ENCODE measurements at places on chromosomes 3 and 15.
A peak's percentile ranks its signal among the peaks of the same experiment; 100 is the strongest.

GRCh38 chr15:88431441-88431840, 35.7 kb downstream of the MRPL46 start:
- no peak for DNase-seq

- DNase-seq: no peak
Measured at GRCh38 chr15:77533578-77534430, 98.9 kb downstream of the LINGO1 start.

- no peak for DNase-seq
Measured at GRCh38 chr15:81466741-81467140, 92.7 kb upstream of the TMC3 start.

DNA sequence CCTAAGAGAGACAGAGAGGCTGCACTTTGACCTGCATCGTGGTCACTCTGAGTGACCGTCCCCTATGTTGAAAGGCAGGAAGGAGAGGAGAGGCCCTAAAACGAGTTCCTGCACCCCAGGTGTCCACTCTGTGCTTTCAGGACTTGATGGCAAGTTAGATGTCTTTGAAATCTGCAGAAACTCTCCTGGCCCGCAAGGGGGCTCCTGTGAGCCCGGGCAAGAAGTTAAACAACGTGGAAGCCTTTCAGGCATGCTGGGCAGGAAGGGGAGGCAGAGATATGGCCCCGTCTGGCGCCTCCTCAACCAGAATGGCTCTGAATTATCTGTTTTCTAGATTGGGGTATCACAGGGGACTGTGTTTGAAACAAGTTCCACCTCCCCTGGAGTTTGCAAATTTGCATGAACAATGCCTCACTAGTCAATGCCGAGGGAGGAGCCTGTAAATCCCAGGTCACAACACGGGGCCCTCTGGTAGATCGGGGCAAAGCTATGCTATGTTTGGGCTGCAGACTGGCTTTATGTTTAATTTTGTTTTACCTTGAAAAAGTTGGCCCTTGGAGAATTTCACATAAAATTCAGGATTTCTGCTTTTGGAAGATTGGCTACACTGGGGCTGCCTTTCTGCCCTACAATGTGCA, 9.8 kb downstream of the CTXND1 start:
- peak; percentile 52 for DNase-seq

DNA sequence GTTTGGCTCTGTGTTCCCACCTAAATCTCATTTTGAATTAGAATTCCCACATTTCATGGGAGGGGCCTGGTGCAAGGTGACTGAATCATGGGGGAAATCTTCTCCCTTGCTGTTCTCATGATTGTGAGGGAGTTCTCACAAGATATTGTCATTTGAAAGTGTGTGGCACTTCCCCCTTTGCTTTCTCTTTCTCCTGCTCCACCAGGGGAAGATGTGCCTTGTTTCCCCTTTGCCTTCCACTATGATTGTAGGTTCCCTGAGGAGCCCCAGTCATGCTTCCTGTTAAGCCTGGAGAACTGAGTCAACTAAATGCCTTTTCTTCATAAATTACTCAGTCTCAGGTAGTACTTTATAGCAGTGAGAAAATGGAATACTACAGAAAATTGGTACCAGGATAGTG, 157.2 kb upstream of the TPRG1 start:
- DNase-seq: peak; percentile 65

GRCh38 chr3:133487920-133488540, 85.5 kb upstream of the CDV3 start:
- DNase-seq: peak; percentile 66

DNA sequence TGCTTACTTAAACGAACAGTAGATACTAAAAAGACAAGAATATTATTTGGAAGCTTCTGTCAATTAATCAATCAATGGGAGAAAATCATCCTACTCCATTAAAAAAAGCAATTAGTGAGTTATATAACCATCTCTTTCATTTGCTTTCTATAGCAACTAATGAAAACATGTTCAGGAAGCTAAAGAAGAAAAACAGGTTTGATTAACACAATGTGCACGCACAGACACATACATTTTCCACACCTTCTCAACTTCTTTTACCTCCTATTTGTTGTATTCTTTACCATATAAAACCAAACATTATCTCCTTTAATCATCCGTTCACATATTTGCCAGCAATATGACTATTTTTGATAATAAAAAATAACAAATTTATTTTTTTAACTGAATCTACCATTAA, 111.3 kb downstream of the GBE1 start:
- no peak for DNase-seq

GRCh38 chr15:69897471-69898237, 200.1 kb downstream of the TLE3 start:
- DNase-seq: no peak

GRCh38 chr15:85667491-85668424, 127.0 kb downstream of the KLHL25 start:
- peak; percentile 87 for DNase-seq

DNA sequence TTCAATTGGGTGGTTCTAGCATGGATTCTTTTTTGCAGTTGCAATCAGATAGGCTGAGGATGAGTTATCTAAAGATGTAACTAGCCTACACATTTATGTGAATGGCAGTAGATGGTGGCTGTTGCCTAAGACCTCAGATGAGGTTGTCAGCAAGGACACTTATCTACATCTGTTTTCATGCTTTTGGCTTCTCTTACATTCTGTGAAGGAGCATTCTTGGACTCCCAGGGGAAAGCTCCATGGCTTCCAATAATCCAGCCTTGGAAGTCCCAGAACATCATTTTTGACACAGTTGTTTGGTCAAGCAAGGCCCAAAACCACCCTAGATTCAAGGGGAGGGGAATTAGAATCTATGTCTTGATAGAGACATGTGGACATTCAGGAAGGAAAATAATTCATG, 332.2 kb upstream of the RBMS3 start:
- DNase-seq: no peak

DNA sequence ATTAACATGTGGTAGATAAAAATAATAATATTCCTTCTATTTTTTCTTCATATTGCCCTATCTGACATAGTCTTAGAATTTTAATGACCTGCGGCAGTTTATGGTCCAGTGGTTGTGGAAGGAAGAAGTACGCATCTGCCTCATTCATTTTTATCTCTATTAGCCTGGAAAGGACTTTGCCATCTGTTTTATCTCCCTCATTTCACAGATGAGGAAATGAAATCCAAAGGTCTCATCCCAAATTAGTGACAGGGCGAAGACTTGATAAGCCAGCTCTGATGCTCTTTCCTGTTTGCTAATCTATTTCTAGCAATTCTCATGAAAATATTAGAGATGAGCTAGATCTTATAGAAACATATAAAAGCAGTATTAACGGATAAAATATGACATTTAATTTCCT, 113.3 kb downstream of the KLHL25 start:
- DNase-seq: no peak

GRCh38 chr15:41354371-41354770, 21.7 kb downstream of the NUSAP1 start:
- no peak for DNase-seq

GRCh38 chr3:46974421-46975171, 1.9 kb downstream of the CCDC12 start:
- DNase-seq: peak; percentile 58

DNA sequence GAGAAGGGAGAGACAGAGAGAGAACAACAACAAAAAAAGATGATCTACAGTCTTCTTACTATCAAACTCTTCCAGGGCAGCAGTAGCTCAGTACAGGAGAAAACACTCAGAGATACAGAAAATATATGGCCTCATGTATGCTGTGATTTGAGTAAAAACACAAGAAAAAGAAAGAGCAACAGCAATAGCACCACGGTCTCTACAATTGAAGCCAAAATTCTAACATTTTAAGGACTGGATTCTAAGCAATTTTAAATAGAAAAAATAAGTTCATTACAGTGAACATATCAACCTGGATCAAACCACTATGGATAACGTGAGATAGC, 43.5 kb upstream of the ALCAM start:
- no peak for DNase-seq

GRCh38 chr15:63065262-63066221, 23.0 kb downstream of the TPM1 start:
- DNase-seq: no peak

- no peak for DNase-seq
Measured at GRCh38 chr3:2579206-2579605, 480.5 kb downstream of the CNTN4 start.

GRCh38 chr3:148005456-148005855, 596.3 kb downstream of the ZIC1 start:
- DNase-seq: no peak

DNA sequence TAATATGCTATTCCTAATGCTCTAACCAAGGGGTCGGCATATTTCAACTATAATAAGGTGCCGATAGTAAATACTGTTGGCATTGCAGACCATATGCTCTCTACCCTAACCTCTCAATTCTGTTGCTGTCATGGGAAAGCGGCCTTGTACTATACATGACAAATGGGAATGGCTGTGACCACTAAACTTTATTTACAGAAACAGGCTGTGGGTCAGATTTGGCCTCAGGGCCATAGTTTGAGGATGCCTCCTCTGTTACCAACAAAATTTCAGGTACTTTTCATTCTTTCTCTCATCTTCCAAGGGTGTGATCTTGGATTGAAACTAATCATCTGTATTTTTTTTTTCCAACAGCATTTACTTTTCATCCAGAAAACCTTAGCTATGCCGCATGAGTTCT, 242.0 kb downstream of the MAGI1 start:
- no peak for DNase-seq

DNA sequence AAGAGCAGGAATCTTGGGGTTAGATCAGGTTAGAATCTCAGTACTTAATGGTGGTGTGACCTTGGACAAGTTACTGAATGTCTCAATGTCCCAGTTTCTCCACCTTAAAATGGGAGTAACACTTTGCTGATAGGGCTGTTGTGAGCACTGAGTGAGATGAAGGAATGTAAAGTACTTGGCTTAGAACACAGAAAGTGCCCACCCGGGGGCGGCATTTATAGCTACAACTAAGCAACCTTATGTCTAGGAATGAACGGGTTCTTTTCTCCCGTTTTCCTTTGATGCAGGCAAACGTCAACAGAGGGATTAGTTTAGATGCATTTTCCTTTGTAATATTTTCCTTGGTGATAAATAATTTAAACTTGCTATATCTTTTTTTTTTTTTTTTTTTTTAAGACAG, 176.6 kb downstream of the USP13 start:
- no peak for DNase-seq

- DNase-seq: peak; percentile 40
Measured at GRCh38 chr3:71579935-71580406, 3.6 kb downstream of the FOXP1 start.

DNA sequence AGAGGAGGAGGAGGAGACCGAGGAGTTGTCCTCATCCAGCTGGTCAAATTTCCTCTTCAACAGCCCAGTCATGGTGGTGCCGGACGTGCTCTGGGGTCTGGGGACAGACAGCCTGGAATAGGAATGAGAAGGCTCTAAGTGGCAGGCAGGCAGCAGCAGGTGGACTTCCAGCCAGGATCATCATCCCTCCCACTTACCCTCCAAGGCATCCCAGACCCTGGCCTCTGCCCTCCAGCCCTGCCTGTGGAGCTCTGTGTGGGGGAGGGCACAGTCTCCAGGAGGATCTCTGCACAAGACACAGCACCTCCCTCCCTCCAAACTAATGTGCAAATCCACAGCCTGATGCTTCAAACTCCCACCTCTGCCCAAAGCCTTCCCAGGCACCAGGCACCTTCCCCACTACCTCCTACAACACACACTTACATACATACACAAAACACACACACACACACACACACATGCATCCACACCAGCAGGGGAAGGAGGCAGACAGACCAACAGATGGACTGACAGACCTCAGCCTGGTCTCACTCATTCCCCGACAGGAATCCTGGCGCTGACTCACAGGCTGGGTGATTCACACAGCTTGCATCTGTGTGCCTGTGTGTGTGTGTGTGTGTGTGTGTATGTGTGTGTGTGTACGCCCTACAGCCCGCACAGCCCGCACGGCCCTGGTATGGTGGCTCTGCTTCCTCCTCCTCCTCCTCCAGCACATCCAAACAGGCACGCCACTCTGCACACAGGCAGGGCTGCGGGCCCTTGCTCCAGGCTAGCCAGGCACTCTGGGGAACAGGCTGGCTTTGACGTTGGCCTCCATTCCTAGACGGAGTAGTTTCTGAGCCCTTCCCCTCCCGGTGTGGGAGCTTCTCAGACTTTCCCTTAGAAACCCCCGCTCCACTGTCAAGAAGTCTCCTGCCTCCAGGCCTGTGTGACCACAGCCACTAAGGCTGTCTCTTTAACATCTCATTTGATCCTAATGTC, 6.5 kb downstream of the CSRNP1 start:
- peak; percentile 95 for DNase-seq

- DNase-seq: no peak
Measured at GRCh38 chr3:35184775-35185174, 454.6 kb upstream of the ARPP21 start.

GRCh38 chr3:196093317-196094111, 11.6 kb upstream of the TFRC start:
- peak; percentile 92 for DNase-seq

GRCh38 chr15:29888646-29889045, 66.4 kb upstream of the TJP1 start:
- no peak for DNase-seq

- DNase-seq: no peak
Measured at GRCh38 chr3:46829699-46830208, 33.5 kb downstream of the MYL3 start.
